ENCODE measurements at places on chromosomes 4 and X. TPM values are rescaled to one million over a fixed set of nuclear protein-coding genes. Genes with fewer than 3 reads are reported as not detected.

- no peak overlapping the region for H3K4me3 ChIP-seq
- no peaks in the 10 kb centered on the region for H3K27me3 ChIP-seq
- H3K36me3 ChIP-seq = no peaks in the 10 kb centered on the region
- no peak overlapping the region for H3K27ac ChIP-seq
- DNase-seq = no peak
Observed at GRCh38 chr4:104146048-104146447, 348.6 kb downstream of the CXXC4 start.

DNA sequence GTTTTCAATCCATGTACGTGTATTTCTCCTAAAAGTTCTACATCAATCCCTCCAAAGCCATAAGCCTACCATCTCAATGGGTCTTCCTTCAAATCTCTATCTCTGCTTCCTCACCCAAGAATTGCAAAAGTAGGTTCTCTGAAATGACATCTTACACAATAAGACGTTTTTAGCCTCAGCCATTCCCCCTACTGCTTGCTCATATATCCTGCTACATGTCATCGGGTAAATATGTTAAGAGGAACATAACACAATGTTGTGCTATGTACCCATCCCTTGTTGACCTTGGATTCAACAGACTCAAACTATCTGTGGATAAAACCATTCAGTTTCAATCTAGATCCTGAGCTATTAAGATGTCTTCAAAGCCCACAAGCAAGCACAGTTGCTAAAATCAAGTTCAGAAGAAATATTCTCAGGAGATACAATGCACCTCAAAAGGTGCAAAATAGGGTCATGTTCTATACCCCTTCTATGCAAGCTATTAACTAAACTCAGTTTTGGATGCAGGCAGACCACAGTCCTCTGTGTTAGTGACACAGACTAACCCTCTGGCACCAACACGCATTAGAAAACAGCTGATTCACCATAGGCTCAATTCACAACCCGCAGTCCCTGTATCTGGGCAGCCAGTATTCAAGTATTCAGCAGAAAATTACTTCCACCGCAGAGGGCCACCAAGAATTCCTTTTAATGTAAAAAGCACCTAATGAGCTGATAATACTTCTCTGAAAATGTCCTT lies 56.8 kb downstream of the CD99L2 start:
- DNase-seq = no peak
- H3K27me3 ChIP-seq = no peaks in the 10 kb centered on the region
- no peaks in the 10 kb centered on the region for H3K36me3 ChIP-seq
- no peaks in the 10 kb centered on the region for H3K4me1 ChIP-seq
- no peak overlapping the region for H3K27ac ChIP-seq

- no peak overlapping the region for H3K4me3 ChIP-seq
- H3K36me3 ChIP-seq = no peaks in the 10 kb centered on the region
- no peak for DNase-seq
- H3K27me3 ChIP-seq = no peaks in the 10 kb centered on the region
- H3K4me1 ChIP-seq = no peaks in the 10 kb centered on the region
Observed at GRCh38 chrX:12843061-12843667, 23.7 kb upstream of the TLR7 start.

DNA sequence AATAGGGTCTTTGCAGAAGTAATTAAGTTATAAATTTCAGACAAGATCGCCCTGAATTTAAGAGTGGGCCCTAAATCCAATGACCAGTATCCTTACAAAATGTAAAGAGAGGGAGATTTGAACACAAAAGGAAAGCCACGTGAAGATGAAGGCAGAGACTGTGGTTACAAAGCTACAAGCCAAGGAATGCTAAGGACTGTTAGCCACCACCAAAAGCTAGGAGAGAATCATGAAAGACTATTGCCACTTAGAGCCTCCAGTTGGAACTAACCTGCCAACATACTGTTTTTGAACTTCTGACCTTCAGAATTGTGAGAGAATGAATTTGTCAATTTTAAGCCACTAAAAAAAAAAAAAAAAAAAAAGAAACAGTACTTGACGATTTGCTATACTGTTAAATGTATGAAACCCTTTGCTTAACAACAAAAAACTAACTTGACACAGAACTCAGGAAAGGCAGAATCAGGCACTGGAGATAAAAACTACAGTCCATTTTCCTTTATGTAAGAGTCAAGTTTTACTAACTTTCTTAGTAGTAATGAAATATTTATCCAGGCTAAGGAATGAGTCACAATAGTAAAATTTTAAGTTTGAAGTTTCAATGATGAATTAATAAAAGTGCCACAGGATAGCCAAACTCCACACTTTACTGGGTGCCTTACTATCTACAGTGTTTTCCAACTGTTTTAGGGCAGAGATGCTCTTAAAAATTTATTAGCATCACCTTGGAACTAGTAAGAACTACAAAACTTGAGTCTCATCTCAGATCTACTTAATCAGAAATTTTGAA lies 25.1 kb downstream of the DHX15 start:
- peaks cover 25% of the 10 kb centered on the region for H3K36me3 ChIP-seq
- H3K4me3 ChIP-seq = no peak overlapping the region
- H3K27me3 ChIP-seq = no peaks in the 10 kb centered on the region
- peaks cover 70% of the 10 kb centered on the region for H3K4me1 ChIP-seq

NDST3 gene
- not detected for total RNA-seq
